ENCODE measurements at places on chromosomes 1 and 21. TPM values are rescaled to one million over a fixed set of nuclear protein-coding genes. Genes with fewer than 3 reads are reported as not detected.

GRCh38 chr1:66296370-66296769 lies 237.6 kb upstream of the SGIP1 start:
- DNase-seq: no peak

GRCh38 chr1:56395776-56396175 lies 183.6 kb downstream of the PLPP3 start:
- no peak for DNase-seq

DNA sequence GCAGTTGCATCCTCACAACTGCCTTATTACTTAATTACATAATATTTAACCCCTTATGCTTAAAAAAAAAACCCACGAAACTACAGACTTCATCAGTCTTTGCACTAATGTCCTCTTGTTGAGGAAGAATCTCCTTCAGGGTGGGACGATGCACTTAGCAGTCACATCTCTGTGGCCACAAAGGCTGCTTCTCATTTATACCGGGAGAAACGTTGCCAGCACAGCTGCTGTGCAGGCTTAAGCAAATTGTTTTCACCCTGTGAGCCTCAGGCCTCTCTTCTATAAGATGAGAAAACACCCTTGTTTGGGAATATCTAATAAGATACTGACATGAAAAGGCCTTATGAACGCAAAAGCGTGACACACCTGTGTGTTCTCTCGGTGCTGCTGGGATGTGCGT lies 2.9 kb upstream of the OBSCN start:
- peak; percentile 42 for DNase-seq

- peak; percentile 88 for DNase-seq
These were observed at the start of gene TRABD2B for GRCh38 chr1:47997289-47998200. Gene TRABD2B, minus strand, starts transcription at chr1:47997385.

- DNase-seq: no peak
These were observed 16.9 kb upstream of the COL6A1 start for GRCh38 chr21:45964649-45965048.

GRCh38 chr1:99758073-99758511 lies 8.3 kb downstream of the FRRS1 start:
- DNase-seq: no peak

The BATF3 gene
- total RNA-seq: 1.6 TPM

All from skin of body (tissue), 3 donors.